GM19239 (cell line): ENCODE measurements at places on chromosomes 1 and 21.

DNA sequence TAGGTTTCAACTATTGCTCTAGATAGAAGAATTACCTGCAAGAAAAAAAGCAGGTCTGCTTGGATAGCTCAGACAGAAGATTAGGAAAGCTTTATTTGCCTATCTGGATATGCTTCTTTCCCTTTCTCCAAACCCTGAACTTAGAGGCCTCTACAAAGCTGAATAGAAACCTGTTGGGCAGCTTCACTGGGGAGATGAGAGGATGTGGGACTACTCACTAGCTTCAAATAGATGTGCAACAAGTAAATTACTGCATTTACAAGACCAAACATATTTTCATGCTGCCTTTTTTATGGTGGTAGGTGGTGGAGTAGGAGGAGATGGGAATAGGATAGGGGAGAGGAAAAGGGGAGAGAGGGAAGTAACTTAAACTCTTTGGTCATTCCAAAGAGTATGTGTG lies 6.4 kb downstream of the CLCA2 start:
- no peak for DNase-seq

DNA sequence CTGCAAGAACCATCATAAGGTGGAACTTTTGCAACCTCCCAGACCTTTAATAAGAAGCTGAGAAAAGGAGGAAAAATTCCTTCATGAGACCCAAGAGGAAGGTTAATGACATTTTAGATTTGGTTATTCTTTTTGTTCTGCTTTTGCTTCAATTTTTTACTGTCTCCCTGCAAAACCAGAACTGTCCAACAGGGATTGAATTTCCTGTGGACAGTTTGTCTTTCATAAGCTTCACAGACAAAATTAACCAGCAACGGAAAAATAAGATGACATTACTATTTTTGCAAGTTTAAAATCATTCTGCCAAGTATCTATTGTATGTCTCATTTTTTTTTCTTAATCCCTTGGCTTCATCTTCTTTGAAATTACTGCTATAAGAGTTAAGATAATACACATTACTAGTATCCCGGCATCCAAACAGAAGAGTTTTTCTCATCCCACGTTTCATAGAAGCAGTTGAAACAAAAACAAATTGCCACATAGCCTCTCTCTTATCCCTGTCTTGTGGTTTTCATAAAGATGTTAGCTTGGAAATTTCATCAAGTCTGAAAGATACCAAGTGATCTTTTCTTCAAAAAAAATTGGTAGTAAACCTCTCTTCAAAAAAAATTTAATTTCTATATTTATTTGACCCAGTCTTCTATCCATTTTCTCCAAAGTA lies 465.3 kb upstream of the PTBP2 start:
- DNase-seq: no peak

- DNase-seq: no peak
Observed at GRCh38 chr1:80896781-80897356, 903.9 kb upstream of the ADGRL2 start.

DNA sequence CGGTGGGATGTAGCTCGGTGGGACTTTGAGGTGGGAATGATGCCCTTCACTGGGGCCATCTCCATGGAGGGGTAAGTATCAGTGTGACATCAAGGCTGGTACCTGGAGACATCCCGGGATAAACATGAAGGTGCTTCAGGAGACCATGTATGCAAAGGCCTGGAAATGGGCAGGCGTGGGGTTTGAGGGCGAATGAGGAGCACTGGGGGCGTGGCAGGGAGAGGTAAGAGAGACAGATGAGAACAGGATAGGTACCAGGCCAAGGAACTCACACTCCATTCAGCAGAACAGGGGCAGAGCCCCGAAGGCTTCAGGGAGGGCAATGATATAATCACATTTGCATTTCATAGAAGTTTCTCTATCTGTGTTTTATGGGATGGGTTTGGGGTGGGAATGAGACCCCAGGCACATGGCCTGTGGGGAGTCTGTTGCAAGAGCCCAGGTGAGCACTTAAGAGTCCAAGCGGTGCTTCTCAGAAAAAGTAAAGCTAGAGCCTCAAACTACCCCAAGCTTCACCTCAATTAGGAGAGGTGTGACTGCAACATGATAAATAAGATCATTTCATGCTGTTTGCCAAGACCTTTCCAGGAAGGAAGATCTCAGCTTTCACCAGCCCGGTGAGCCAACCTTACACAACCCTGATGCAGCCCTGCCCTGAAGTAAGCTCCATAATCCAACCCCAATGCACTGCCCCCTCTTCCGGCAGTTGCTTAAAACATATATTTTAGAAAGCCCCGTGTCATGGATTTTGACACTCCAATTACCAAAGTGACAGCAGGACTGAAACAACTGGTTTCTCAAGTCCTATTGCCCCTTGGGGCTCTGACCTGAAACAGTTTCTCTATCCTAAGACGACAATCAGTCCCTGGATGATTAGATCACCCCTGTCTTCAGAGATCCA lies 7.4 kb downstream of the S100A9 start:
- no peak for DNase-seq

GRCh38 chr21:36403713-36404112 lies 18.5 kb downstream of the CHAF1B start:
- DNase-seq: no peak
